Eye (tissue), 1 donor: ENCODE measurements at places on chromosomes 1 and 21.

GRCh38 chr1:48720929-48721328, 55.8 kb downstream of the BEND5 start:
- no peak for DNase-seq

GRCh38 chr1:156401681-156402081, 32.7 kb downstream of the RHBG start:
- no peak for DNase-seq

DNA sequence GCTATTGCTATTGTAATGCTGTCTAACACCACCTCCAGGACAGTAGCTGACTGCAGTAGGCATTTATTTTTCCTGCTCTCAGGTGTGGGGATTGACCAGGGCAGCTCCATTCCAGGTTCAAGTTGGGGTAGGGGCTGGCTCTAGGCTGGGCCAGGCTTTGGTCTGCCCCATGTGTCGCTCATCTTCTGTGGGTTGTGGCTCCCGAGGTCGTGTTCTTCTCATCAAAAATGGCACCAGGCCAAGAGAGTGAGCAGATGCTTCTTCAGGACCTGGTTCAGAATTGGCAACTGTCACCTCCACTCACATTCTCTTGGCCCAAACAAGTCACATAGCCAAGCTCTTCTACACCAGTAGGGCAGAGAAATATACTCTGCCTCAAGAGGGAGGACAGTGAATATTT, 133.7 kb downstream of the PTPRU start:
- DNase-seq, result no peak

DNA sequence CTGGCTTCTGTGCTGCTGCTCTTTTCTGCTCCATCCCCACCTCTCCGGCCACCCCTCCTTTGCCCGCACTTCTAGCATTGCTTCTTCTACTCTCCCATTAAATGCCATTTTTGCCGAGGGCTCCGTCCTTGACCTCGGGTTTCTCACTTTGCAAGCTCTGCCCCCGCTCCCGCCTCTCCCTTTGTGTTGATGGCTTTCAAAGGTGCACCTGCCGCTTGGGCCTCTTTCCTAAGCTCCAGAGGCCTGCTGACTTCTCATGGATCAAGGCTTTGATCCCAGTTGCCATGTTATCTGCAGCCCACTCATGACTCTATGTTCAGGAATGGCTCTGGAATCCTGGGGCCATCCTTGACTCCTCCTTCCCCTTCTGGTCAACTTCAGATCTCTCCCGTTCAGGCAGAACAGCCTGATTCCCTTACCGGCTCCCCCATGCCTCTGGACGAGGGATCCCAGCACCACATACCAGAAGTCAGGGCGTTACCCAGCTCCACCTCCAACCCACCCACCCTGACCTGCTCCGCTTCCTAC, 54.3 kb downstream of the TLR5 start:
- no peak for DNase-seq

DNA sequence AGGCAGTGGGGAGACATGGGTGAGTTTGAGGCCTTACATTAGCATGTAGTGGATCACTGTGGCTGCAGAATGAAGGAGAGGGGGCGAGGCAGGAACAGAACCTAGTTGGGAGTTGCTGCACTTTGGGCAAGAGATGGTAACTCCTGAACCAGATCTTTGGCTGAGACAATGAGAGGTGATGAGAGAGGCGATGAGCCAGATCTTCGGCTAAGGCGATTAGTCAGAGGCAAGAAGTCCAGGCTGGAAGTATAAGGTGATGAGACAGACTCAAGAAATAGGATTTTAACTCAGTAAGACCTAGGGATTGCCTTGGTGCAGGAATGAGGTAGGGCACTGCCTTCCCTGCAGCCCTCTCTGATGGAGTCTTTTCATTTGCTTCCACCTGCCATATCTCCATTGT, 9.1 kb upstream of the ARTN start:
- no peak for DNase-seq

GRCh38 chr21:29258626-29259338, 39.9 kb upstream of the BACH1 start:
- DNase-seq, result peak; percentile 27

DNA sequence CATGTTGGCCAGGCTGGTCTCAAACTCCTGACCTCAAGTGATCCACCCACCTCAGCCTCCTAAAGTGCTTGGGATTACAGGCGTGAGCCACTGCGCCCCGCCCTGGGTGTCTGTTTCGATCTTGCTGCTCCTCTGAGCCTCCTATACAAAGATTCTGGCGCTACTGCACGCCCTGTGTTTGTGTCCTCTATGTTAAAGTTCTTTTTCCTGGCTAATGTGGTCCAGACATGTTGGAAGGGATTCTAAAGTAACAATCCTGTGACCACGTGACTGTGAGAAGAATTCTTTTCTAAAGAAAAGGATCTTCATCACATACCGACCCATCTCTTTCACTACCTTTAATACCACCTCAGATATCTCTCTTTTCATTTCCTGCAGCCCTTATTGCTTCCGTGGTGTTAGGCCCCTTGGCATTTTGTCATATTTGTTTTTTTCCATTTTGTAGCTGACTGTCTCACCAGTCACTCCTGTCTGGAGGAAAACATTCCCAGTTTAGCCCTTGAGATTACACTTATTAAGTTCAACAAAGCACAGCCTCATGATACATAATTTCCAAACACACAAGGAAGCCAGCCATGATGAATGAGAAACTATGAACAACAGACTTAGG, 27.2 kb upstream of the ENO1 start:
- DNase-seq, result peak; percentile 40

DNA sequence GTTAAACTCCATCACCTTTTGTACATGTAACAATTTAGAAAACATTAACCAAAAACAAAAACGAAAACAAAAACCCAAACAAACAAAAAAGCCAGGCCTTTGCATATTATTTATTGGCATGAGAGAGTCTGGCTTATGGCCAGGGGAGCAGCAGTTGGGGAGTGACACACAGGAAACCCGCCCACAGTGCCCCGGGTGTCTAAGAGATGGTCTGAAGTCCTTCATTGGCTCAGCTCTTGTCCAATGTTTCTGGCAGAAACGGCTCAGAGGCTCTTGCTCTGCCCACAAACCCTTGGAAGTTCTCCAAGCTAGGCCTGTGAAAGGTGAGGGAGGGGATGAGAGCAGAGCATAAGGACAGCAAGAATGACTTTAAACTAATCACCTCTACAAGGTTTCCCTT, 131.5 kb downstream of the CNIH3 start:
- no peak for DNase-seq

DNA sequence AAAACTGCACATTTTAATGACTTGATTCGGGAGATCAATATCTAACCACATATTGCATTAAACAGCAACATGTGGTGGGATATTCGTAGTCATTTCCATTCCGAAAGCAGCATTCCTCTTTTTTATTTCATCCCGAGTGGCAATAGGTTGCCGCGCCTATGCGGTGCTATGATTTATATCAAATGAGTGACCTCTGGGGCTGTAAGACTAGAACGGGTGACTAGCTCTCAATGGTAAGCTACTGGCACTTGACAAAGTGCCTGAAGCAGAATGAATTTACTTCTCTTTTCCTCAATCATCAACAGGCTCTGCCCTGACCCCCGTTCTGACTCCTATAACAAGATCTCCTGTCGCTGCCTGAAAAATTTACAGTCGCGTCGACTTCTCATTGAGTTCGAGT, 162.3 kb downstream of the ZNF281 start:
- peak; percentile 46 for DNase-seq

- no peak for DNase-seq
These were observed 217.9 kb upstream of the VAMP3 start for GRCh38 chr1:7553042-7553690.
